ENCODE measurements at places on chromosomes 13 and 19.

DNA sequence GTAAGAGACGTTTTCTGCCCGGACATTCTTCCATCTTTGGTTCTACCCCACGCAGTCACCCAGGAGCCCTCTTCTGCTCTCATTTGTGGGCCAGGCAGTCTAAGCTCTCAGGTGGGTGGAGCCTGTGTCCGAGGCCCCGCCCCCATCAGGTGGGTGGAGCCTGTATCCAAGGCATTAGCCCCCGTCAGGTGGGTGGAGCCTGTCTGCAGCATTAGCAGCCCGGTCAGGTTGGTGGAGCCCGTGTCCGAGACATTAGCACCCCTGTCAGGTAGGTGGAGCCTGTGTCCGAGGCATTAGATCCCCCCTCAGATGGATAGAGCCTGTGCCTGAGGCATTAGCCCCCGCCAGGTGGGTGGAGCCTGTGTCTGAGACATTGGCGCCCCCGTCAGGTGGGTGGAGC, 45.5 kb upstream of the C13orf46 start:
- peak; percentile 30 for DNase-seq

DNA sequence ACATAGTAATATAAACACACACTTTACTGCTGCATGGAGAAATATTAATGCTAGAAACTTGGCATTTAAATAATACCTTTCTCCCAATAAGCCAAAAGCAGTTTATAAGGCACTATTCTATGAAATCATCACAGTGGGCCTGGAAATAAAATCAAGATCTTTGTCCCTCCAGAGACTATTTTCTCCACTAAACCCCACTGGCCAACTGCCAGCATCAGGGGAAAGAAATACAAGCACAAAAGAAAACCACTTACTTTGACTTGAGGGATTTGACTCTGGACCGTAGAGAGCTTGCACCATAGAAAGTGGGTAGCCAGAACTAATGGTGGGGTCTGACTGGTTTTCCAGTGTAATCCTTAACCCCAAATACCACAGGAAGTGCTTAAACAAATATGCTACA, 71.9 kb downstream of the DCLK1 start:
- no peak for DNase-seq

- DNase-seq = no peak
Observed at GRCh38 chr13:113143466-113144254, 14.8 kb upstream of the PROZ start.

DNA sequence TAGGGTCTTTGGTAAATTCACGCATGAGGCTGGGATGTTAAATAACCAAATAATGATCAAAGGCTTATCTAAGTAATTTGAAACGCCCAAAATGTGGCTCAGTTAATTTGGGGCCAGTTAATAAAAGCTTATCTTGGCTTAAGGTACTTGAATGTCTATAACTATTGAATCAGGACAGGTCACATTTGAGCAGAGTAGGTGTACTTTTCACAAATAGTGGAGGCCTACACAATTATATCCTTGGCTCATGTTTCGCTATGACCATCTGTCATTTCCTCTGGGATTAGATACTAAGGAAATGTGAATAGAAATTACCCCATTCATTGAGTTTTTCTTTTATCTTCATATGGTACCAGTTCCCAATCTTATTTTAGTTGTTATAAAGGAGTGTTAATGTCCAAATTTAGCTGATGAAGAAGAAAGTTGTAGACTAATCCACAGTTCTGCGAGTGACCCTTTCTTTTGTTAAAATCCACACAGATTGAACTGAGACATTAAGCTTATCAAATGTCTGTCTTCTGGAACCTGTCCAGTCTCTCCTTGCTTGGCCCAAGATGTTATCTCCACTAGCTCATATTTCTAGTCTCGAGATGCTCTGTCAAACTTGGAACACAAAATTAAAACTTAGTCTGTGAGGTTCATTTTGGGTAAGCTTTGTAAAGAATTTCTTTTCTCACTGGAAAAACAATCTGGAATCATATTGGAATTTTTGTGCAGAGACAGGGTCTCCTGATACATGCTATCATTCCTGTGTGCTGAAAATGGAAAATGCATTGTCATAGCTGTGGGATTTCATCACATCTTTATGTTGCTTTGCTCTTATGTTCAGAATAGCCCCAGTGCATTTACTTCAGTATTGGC, 31.0 kb downstream of the SLAIN1 start:
- DNase-seq = no peak

- no peak for DNase-seq
Observed at GRCh38 chr13:42538996-42539395, 35.0 kb upstream of the TNFSF11 start.

- DNase-seq = peak; percentile 62
Observed at GRCh38 chr13:20161275-20161950, 561 bp upstream of the GJA3 start.

GRCh38 chr13:112671359-112671758, 18.5 kb upstream of the ATP11A start:
- DNase-seq = no peak

DNA sequence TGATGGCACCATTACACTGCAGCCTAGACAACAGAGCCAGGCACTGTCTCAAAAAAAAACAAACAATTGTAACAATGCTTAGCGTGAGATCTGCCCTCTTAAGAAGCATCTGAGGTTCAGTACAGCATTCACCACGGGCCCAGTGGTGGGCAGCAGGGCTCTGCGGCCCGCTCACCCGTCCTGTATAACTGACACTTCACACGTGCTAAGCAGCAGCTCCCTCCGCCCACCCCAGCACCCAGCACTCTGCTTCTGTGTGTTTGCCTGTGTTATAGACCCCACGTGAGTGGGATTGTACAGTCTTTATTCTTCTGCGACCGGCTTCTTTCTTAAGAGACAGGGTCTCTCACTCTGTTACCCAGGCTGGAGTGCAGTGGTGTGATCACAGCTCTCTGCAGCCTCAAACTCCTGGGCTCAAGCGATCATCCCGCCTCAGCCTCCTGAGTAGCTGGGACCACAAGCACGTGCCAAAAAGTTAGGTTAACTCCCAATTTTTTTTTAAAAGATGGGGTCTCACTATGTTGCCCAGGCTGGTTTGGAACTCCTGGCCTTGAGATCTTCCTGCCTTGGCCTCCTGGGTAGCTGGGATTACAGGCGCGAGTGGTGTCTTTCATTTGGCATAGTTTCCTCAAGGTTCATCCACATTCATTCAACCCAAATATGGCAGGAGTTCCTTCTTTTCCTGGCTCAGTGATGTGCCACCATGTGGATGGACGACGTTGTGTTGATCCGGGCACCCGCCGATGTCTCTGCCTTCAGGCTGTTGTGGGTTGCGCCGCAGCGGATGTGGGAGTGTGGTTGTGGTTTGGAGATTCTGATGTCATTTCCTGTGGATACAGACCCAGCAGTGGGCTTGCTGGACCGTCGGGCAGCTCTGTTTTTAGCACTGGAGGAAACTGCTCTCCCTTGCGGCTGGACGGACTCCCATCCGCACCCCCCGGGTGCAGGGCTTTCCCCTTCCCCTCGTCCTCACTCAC, 170.0 kb downstream of the KDM4B start:
- DNase-seq = peak; percentile 79

DNA sequence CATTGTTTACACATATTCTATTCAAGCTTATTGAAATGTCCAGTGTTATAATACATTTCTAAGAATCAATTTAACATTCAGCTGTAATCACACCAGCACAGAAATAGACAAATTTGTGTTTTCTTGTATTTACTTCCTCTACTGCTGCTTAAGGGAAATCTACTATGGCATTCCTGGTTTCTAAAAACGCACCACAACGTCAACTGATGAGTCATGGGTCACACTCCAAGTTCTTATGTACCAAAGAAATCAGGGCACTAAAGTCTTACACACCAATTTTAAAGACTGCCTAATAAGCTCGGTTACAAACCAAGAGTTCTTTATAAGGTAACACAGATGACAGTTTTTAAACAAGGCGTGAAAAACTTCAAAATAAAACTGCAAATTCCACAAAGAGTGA, 13.2 kb downstream of the LNX2 start:
- DNase-seq = peak; percentile 72

- DNase-seq = no peak
Observed at GRCh38 chr19:3866910-3867638, 1.8 kb downstream of the ZFR2 start.

- no peak for DNase-seq
Observed at GRCh38 chr19:4297901-4298809, 4.0 kb downstream of the TMIGD2 start.

- peak; percentile 1 for DNase-seq
Observed at GRCh38 chr13:92074658-92075057, 676.2 kb downstream of the GPC5 start.

GRCh38 chr13:33940898-33941297, 122.9 kb downstream of the RFC3 start:
- no peak for DNase-seq

DNA sequence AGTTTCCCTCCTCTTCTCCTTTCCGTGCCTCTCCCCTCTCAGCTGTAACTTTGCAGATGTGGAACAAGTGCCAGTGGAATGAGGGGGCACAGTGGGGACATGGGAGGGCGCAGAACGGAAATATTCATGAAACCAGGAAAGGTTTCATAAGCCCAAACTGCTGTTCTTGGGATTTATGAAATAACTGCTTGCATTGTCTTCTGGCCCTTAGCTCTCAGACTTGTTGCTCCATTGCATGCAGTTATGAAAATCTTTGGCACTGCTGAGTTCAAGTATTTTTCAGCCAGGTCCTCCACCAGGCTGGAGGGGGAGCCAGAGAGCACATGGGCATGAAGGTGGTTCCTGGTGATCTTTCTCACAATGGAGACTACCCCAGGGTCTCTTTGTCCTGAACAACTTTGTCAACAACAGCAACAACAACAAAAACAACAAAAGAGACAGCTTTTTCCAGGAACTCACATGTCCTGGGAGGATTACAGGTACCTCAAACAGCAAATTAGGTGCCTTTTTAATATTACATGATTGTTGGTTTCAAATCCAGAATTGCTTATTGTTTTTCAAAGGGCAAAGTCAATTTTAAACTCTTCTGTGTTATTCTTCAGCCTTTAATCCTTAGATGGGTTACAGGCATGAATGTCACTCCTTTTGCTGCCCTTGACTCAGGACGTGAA, 1.5 kb downstream of the RGCC start:
- peak; percentile 83 for DNase-seq

DNA sequence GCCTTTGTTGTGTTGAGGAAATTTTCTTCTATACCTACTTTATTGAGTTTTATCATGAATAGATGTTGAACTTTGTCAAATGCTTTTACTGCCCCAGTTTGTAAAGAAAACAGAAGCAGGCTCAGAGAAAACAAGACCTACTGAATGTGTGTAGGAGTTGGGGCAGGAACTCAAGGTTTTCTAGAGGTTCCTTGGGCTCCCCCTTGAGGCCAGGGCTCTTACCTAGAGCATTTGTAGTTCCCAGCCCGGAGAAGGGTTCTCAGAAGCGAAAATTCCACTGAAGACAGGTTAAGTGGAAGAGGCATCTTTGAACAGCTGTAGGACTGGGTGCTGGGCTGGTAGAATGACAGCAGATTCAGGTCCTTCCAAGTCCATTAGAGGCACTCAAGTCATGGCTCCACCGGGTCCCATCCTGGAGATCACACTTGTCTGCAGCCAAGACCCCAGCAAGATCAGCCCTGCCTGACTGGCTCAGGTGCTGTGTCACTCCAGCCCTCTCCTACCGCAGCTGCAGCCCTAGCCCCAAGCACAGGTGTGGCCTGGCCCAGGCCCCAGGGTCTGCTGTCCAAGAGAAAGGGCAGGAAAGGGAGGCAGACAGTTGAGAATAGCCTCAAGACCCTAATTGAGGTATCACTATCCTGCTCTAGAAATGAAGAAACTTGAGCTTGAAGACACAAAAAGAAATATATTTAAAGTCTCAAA, 425.5 kb downstream of the PCDH20 start:
- DNase-seq = no peak
